ENCODE measurements at places on chromosomes 6 and 20. TPM values are rescaled to one million over a fixed set of nuclear protein-coding genes. Genes with fewer than 3 reads are reported as not detected.

- DNase-seq: peak; percentile 70
Measured at GRCh38 chr20:32536851-32537656, 48.1 kb downstream of the NOL4L start.

The VIP gene
- total RNA-seq: not detected

- no peak for DNase-seq
Measured at GRCh38 chr6:154474648-154475428, 35.6 kb downstream of the CNKSR3 start.

The GSTA3 gene
- not detected for total RNA-seq

GRCh38 chr20:64254571-64255360 is 782 bp upstream of the PCMTD2 start:
- no peak for DNase-seq

- DNase-seq: no peak
Measured at GRCh38 chr20:55009066-55009465, 533.7 kb downstream of the DOK5 start.

The RAD21L1 gene
- total RNA-seq: not detected

DNA sequence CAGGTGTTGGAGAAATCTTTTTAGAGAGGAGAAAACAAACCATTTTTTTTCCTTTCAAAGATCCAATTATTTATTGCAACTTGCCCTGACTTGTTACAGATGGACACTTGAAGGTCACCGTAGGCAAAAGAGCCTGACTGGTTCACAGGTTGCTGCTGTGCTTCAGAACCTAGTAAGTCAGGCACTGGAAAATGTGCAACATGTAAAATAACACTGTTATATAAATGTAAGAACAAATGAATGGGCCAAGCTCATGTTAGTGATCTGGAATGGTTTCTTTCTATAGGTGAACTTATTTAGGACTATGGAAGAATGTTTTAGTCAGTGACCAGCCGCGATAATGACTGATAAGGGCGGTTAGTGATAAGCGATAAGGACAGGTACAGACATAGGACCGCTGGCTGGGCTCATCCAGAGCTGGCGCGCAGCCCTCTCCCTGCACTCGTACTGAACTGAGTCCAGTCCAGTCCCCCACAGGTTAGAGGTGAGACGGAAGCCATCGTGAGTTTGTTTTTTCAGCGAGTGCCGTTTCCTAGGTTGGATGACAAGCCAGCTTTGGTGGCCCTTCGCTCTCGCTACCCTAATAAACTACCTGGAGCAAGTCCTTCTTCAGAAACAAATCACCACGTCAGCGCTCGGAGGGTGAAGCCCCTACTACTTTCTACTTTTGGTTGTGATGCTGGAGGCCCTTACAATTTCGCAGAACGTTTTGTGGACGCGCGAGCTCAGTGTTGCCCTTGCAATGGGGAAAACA is 94.4 kb upstream of the PRDM1 start:
- DNase-seq: no peak

- no peak for DNase-seq
Measured at GRCh38 chr6:7171733-7172132, 64.0 kb downstream of the RREB1 start.

The DYNLT2 gene
- 1.8 TPM for total RNA-seq

DNA sequence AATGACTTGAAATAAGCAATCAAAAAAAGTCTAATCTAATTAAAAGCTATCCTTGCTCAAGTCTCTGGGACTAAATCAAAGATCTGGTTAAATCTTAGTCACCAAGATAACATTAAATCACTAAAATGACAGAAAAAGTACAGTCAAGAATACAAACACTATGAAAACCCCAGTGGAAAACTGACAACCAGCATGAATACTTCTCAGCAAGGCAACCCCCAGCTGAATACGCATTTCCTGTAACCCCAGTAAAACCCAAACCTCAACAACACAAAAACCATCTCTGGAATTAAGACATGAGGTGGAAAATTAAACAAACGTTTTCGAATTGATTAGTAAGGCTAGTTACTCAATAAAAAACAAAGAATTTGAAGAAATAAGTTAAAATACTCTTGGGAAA is 23.7 kb upstream of the ZC3H12D start:
- no peak for DNase-seq

DNA sequence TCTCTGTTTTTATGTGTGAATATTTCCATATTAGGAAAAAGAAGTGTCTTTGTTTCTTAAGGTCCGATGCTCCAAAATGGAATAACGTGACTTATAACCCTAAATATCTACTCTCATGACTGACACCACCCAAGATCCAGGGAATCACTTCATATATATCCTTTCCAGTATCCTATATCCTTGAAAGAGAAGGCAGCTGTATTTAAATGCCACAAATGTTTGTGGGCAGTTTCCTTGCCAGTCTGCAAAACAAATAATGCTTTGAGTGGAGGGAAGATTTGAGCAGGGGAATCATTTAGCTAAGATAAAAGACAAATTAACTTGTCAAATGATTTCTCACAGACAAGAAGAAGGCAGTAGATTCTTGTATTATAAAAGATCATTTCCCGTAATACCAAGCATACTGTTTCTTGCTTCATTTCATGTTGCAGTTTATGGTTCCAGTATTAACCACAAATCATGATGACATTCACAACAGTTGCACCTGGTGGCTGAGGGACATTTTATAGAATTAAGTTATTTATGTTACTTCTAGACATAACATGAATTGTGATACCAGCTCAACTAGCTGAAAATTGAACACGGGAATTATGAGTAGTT is 30.0 kb upstream of the FABP7 start:
- no peak for DNase-seq

Data from progenitor cell of endocrine pancreas (in vitro differentiated cells).